ENCODE measurements at places on chromosomes 2 and 18.

DNA sequence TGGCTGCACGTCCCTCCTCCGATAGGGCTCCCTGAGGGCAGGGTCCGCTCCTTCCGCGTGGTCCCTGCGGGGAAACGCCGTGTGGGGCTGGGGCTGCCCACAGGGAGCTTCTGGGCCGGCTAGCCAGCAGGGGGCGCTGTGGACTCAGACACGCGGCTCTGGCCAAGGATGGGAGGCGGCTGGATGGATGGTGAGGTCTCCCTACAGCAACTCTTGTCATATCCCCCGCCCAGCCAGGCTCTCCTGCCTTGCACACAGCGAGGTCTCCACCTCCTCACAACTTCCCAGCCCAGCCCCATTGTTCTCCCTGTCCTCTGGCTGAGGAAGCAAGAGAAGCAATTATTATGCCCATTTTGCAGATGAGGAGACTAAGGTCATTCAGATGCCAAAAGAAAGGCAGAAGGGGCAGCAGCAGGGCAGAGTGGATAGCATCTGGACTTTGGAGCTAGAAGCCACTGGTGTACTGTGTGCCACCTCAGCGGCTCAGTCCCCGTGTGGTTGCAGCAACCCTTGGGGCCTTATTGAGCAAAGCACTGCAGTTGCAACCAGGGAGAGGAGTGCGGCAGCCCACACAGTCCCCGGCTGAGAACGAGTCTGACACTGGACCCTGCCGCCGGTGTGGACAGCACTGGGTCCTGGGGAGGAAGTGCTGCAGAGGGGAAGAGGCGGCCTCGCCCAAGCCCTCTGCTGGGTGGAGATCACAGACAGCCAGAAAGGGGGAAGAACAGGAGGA is 99.0 kb downstream of the ZFP36L2 start:
- DNase-seq: no peak

- DNase-seq: no peak
Observed at GRCh38 chr18:76545433-76546087, 50.5 kb upstream of the ZNF516 start.

- DNase-seq: no peak
Observed at GRCh38 chr2:20509770-20510490, 63.1 kb downstream of the RHOB start.

DNA sequence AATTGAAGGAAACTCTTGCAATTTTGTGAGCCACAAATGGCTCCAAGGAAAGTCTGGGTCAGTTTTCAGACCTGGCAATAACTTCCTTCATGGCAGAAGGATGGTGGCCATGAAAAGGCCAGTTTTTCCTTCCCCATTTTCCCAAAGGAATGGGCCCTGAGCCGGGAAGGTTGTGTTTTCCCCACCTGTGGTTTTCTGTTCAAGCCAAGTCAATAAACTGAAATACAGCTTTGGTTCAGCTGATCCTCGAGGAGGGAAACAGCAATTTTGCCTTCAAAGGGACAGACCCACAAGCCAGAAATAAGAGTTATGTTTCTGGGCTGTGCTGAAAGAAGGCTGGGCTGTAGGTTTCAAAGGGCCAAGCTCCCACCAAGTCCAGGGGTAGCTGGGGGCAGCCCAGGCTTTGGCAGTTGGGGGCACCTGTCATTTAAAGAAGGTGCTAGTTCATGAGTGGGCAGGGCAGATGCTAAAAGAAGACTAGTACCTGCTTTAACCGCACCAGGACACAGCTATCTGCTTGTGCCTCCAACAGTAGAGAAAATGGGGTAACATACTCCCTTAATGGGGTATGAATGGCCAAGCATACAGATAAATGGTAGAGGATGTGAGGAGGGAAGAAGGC is 97.0 kb downstream of the TTC32 start:
- DNase-seq: no peak

DNA sequence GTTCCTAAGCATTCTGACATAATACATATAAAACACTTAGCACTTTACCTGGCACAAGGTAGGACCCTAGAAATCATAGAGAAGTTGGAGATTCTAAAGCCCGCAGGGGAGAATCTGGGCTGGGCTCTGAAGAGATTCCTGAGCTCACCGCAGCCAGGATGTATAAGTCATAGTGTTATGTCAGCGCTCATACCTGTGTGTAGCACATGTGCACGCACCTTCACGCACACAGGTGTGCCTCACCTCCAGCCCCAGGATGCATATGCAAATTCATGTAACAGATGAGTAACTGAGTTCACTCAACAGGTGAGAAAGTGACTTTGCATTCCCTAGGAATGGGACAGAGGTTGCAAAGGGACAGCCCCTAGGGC is 7.9 kb upstream of the SDC1 start:
- no peak for DNase-seq

DNA sequence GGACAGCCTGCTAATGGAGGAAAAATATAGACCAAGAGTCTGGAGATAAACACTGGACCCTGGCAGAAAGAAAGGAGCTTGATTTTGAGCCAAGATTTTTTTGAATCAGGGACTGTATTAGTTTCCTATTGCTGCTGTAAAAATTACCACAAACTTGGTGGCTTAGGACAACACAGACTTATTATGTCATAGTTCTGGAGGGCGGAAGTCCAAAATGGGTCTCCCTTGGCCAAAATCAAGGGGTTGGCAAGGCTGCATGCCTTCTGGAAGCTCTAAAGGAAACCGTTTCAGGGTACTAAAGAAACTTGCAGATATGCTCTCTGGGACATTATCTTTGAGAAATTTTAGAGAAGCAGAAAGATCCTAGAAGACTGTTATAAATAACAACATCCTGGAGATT is 140.1 kb downstream of the BABAM2 start:
- DNase-seq: no peak

- no peak for DNase-seq
Observed at GRCh38 chr2:3079959-3080948, 297.4 kb downstream of the EIPR1 start.

GRCh38 chr18:49959176-49959575 is 145.8 kb upstream of the ACAA2 start:
- peak; percentile 6 for DNase-seq

GRCh38 chr2:45040786-45041185 is 31.5 kb upstream of the SIX2 start:
- no peak for DNase-seq

DNA sequence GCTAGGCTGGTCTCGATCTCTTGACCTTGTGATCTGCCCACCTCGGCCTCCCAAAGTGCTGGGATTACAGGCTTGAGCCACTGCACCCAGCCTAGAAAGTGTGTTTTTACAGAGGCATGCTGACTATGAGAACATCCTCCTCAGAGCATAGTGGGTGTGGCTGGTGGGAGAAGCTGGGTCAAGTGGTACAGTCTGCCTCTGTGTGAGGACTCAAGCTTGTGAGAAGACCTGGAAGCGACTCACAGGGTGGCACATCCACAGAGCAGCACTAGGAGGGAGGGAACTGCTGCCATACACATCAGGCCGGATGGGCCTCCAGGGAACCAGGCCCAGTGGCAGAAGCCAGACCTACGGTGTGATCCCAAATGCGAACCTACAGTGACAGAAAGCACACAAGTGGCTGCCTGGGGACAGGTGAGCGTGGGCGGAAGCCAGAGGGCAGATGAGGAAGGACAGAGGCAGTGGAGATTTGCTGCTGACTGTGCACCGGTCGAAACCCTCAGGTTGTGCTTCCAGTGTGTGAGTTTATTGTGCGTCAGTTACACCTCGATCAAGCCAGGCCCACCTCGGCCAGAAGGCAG is 8.9 kb downstream of the ARHGEF4 start:
- no peak for DNase-seq

- no peak for DNase-seq
Observed at GRCh38 chr18:55510809-55511208, 77.2 kb downstream of the TCF4 start.

GRCh38 chr2:189866296-189866695 is 82.0 kb downstream of the PMS1 start:
- no peak for DNase-seq

DNA sequence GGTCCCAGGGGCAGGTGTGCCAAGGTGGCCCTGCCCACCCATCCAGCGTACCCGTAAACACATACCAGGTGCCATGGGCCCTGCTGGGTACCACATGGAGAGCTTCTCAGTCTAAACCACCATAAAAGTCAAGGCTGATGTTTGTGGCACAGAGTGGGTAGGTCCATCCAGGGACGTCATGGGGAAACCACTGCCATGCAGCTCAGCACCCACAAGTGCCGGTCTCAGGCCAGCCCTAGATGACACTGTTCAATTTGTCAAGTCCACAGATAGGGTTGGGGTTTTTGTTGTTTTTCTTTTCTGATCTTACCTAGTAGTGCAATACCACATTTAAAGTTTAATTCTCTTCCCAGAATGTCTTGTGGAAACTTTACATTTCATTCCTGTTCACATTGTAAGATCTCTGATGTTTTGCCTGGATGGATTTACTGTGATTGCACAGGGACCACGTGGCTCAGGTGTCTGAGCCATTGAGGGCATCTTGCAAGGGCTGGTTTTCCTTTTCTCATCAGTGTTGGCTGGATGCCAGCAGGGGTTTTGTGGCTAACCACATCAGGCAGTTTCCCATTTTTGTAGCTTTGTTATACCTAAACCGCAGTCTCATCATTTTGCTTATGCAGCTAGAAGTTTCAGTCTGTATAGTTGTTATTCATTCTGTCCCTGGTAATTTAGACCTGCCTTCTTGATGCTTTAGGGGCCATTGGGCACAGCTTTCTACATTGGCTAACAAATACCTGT is 64.7 kb downstream of the STK25 start:
- no peak for DNase-seq

- no peak for DNase-seq
Observed at GRCh38 chr2:40430776-40431599, 20.9 kb downstream of the SLC8A1 start.

DNA sequence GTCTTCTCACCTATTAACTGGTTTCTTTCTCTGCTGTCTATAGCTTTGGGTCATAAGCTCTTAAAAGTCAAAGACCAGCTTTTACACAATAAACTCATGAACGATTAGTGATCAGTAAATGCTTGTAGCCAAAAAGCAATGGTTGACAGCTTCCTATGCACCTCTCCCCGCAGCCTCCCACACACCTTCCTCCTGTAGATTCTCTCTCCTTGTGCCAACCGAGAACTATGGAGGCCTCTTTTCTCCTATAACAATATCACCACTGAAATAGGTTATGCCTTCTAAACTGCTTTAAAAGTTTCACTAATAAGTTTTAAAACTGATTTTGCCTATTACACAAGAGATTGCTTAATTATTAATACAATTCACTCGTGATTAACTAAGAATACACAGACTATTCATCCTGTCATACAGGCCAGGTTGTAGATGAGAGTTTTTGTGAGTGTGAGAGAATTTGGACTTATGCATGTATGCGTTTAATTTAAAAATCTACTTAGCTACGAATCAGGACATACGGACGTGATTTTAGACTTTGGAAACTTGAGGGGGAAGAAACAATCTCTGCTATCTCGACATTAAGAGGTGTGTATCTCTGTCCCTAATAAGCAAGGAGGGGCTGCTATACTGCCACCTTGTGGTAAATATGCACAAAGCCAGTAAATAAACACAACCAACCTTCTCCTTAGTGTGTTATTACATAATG is 229.1 kb upstream of the RBBP8 start:
- peak; percentile 3 for DNase-seq

GRCh38 chr18:12238826-12239225 is 15.3 kb upstream of the CIDEA start:
- no peak for DNase-seq

GRCh38 chr18:79386547-79386946 is 9.2 kb upstream of the NFATC1 start:
- DNase-seq: no peak

- no peak for DNase-seq
Observed at GRCh38 chr2:68169308-68169707, 11.6 kb downstream of the PNO1 start.

- DNase-seq: no peak
Observed at GRCh38 chr2:58047961-58048360, 1.4 kb downstream of the VRK2 start.

GRCh38 chr2:135744760-135745314 is 3.2 kb downstream of the UBXN4 start:
- peak; percentile 5 for DNase-seq

GRCh38 chr2:120291401-120292311 is 39.0 kb downstream of the RALB start:
- no peak for DNase-seq

GRCh38 chr2:69811591-69811990 is 17.9 kb upstream of the GMCL1 start:
- no peak for DNase-seq

DNA sequence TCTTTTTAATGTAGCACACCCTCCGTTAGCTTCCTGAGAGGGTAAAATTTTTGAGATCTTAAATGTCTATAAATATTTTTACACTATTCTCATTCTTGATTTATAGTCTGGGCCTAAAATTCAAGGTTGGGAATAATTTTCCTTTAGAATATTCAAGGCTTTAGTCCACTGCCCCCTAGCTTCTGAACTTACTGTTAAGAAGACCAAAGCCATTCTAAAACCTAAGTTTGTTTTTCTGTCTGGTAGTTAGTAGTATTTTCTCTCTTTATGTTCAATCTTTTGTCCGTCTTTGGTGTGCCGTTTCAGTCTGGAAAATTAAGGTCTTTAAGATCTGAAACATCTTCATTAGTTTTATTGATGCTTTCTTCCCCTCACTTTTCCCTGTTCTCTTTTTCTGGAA is 14.5 kb downstream of the OSBPL6 start:
- no peak for DNase-seq

GRCh38 chr18:9931146-9931545 is 17.3 kb downstream of the VAPA start:
- no peak for DNase-seq

GRCh38 chr2:241559323-241560161 is 997 bp downstream of the BOK start:
- peak; percentile 82 for DNase-seq

- no peak for DNase-seq
Observed at GRCh38 chr2:127254386-127254981, 34.4 kb upstream of the CYP27C1 start.

DNA sequence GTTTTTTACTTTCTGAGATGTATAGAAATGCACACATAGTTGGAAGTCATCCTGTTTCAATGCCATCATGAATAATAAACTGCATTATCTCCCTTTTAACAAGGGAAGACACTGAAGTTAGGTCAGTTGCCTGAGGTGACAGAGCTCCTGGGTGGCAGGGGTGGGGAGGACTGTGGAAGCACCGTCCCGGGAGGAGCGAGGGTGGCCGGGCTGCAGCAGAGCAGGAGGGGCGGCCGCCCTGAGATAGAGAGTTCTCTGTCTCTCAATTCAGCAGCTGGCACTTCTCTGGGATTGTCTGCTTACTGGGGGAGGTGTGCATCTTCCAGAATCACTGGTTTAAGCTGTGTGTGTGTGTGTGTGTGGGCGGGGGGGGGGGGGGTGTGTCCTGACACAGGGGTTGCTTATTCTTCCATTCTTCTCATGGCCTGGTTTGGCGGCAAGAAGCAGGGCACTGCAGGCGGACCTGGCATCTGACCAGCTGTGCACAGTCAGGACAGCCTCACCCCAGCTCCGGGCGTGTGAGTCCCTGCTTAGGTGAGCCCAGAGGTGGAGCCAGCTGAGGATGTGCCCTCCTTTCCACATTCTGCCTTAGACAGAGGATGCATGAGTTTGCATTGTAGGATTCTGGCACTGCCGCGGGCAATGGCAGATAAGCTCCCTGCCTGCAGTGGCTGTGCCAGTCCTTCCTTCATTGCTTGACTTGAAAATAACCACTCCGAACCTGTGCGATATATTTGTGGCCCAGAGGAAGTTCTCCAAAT is 40.4 kb downstream of the VWA3B start:
- no peak for DNase-seq

Data from retina (tissue), 1 donor.